ENCODE measurements at places on chromosomes 11 and 22.

DNA sequence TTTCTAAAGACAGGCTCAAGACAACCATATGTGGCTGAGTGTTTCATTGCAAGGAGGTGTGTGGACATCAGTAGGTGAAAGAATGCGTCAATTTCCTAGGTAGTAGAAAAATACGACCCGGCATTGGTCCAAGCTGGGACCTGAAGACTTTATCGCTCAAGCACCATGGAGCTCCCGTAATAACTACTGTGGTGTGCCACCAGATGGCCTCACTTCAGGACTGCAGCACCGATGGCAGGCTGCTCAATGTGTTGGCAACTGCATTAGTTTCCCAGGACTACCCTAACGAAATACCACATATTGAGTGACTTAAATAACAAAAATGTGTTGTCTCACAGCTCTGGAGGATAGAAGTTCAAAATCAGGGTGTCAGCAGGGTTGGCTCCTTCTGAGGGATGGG, 72.4 kb upstream of the FAT3 start:
- no peak for DNase-seq

DNA sequence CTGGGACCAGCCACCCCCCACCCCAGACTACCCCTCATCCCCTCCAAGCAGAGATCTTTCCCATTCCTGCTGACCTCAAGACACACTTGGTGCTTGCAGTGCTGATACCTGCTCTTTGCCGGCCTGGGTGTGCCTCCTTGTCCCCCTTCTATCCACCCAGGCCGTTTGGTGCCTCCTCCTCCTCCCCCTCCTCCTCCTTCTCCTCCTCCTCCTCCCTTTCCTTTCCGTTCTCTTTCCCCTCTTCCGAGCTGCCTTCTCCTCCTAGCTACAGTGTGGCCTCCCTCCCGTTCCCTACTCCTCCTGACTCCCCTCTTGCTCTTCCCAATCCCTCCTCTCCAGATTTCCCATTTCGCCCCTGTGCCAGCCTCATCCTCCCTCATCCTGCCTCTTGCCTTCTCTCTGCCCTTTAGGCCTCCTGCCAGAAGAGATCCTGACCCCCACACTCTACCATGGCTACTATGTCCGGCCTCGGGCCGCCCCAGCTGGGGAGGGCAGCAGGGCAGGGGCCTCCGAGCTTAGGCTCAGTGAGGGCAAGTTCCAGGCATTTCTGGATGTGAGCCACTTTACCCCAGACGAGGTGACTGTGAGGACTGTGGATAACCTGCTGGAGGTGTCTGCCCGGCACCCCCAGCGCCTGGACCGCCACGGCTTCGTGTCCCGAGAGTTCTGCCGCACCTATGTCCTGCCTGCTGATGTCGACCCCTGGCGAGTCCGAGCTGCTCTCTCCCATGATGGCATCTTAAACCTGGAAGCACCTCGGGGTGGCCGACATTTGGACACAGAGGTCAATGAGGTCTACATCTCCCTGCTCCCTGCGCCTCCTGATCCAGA, 712 bp downstream of the HSPB2 start:
- DNase-seq: no peak

DNA sequence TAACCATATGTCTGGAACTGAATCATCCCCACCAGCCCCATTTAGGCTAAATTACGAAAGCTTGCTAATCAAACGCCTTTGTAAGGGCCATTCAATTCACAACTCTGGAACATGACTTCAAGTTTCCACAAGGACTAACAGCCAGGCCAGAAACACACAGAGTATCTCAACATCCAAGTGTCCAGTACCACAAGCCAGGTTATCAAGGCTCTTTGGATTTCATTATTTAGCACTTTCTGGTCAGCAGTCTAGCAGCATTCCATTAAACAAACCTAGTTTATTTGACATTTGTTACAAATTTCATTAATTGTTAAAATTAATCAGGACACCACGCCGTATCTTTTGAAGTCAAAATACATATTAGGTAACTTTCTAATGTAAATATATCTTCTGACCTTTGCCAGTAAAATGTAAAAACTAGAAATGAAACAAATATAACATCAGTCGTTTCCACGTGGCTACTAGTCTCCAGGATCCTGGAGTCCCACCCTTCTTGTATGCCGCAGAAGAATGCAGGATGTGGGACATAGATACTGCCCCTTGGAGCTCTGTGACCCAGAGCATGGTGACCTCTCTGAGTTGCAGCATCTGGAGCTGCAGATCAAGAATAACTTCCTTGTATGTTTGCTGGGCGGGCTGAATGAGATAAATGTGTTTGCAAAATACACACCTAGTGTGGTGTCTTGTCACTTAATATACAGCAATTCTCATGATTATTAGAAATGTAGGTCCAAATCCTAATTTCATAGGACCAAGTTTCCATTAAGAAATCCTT, 64.7 kb downstream of the MPPED2 start:
- no peak for DNase-seq

- no peak for DNase-seq
These were observed 617.2 kb upstream of the CHORDC1 start for GRCh38 chr11:90840071-90840470.

GRCh38 chr22:24727218-24727851, 47.2 kb downstream of the PIWIL3 start:
- DNase-seq: no peak

- no peak for DNase-seq
These were observed 16.9 kb downstream of the CDPF1 start for GRCh38 chr22:46233231-46233630.

DNA sequence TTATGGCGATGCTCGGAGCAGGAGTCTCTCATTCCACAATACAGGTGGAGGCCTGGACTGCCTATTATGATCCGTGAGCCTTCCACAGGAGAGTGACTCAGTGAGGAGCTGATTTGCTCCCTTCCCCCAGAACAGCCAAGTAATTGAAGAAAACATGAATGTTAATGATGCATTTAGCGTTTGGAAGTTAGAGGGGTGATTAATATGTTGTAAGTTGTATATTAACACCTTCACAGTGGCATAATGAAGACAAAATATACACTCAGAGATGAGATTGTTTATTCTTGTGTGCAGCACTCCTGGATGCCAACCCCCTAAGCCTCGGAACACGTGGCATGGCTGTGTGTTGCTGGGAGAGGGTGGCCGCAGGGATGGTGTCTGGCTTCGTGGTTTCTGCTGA, 98.6 kb downstream of the GRIK4 start:
- DNase-seq: no peak

GRCh38 chr11:124646148-124646547, 23.5 kb downstream of the TBRG1 start:
- no peak for DNase-seq

GRCh38 chr11:112884012-112884767, 77.0 kb upstream of the NCAM1 start:
- no peak for DNase-seq

DNA sequence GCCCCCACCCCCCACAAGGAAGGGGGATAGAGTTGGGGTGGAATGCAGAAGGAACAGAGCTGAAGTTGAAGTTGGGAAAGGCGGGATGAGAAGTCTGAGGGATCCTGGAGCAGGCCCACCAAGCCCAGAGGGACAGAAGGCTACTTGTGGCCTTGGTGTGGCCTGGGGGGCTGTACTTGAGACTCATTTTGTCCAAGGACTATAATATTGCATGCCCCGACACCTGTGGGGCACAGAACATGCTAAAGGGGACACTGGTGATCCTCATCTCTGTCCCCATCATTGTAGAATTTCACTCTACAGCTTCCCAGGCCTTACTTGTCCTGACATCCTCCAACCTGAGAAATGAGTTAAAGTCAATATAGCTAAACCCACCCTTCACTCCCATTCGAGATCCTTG, 1.3 kb downstream of the ESAM start:
- DNase-seq: no peak

DNA sequence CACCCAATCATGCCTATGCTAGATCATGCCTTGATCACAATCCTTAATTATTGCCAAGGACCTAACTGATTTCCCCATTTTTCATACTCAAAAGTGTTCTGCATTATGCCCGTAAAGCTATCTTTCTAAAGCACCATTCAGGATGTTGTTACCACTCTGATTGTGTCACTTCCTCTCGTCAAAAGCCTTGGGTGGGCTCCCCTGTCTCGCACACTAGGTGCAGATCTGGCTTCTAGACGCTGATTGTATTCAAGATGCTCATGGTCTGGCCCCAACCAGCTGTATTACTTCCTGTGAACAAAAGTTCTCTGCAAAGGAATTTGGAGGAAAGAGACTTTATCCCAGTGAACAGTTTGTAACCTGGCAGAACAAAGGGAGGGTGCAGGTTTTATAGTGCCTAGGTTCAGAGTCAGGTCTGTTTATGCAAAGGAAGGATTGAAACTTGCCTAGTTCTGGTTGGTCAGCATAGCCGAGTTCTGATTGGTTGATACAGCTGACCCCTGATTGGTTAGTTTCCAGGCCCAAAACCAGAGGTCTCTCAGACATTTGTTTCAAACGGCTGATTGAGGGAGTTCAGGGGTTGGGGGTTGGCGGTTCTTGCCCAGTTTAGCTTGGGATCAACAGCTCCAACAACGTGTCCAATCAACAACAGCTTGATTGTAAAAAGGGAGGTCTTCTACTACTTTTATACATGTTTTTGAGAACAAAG, 25.4 kb downstream of the ATG13 start:
- DNase-seq: no peak

DNA sequence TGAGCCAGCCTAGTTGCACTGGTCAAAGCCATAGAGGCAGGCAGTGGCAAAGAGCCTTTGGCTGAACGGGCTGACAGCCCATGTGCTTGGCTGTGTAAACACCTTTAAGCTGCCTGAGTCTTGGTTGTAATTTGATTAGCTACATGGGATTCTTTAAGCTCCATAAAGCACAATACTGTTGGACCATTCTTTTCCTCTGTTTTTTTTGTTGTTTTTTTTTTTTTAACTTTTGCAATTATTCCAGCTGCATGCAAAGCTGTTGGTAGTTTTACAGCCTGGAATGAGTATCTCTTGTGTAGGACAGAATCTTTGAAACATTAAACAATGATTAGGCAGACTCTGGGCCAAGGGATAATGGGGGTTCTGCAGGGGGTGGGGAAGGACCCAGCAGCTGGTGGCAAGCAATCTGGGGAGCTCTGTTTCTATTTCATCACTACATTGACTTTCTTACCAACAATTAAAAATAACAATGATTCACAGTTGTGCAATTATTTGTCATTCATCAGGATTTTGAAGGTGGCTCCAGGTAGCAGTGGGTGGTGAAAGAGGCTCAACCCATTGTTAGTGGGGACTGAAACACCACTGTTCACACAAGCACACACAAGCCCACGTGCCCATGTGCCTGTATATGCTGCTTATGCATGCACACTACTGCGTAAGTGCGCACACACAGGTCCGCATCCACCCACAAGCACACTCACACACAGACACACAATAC, 69.5 kb upstream of the CSNK2A3 start:
- DNase-seq: no peak

- DNase-seq: no peak
These were observed 3.3 kb downstream of the BRD1 start for GRCh38 chr22:49824185-49824925.

GRCh38 chr22:35479985-35480550, 60.6 kb upstream of the RASD2 start:
- DNase-seq: peak; percentile 36

- no peak for DNase-seq
These were observed 40.4 kb upstream of the ETS1 start for GRCh38 chr11:128627666-128628324.

GRCh38 chr11:100546714-100547113, 140.4 kb upstream of the ARHGAP42 start:
- DNase-seq: no peak

DNA sequence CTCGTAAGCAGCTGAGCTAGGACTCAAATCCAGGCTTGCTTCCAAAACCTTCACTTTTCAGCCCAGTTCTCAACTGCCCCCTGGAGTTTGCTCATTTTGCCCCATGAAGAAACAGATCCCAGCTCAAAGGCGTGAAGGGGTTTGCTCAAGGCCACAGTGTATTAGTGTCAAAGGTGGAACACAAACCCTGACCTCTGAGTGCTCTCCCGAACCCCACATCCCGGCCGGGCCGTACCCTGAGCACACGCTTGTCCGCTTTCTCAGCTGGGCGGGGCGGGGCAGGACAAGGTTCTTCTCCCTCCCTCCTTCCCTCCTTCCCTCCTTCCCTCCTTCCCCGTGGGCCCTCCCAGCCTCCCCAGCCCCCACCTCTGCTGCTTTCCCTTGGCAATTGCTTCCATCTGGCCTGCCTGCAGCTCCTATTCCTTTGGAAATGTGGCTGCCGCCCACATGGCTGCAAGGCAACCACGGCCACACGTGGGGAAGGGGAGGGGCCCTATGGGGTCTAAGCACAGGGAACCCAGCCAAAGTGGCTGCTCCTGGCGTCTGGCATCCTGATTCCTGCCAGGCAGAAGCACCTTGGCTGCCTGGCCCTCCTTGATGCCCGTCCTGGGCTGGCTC, 4.1 kb downstream of the ST3GAL4 start:
- no peak for DNase-seq

DNA sequence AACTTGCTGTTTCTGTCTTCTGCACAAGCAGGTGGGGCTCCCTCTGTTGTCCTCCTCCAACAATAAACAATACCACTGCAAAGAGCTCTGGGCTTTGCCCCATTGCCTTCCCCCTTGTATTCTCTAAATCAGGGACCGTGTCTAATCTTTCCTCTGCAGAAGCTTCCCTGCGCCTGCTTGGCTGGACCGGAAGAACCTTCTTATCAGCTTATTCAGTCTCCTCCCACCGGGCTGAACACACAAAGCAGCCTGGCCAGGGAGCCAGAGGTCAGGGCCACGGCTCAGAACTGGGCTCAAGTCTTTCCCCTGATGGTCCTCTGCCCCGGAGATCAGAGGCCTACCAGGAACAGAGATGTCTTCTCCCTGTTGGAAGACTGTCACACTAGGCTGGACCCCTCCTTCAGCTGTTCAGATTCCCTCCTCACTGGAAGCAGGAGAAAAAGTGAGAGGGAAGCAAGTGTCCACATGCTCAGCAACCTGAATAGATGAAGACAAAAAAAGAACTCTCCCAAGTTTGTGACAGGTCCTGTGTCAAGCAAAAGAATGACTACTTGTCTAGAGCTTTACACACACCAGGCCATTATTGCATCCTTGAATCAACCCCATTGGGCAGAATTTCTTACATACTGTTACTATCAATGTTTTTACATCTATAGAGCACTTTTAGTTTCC, 63.7 kb downstream of the RAB30 start:
- DNase-seq: no peak

GRCh38 chr11:69114811-69115523, 40.8 kb upstream of the SMIM38 start:
- no peak for DNase-seq

DNA sequence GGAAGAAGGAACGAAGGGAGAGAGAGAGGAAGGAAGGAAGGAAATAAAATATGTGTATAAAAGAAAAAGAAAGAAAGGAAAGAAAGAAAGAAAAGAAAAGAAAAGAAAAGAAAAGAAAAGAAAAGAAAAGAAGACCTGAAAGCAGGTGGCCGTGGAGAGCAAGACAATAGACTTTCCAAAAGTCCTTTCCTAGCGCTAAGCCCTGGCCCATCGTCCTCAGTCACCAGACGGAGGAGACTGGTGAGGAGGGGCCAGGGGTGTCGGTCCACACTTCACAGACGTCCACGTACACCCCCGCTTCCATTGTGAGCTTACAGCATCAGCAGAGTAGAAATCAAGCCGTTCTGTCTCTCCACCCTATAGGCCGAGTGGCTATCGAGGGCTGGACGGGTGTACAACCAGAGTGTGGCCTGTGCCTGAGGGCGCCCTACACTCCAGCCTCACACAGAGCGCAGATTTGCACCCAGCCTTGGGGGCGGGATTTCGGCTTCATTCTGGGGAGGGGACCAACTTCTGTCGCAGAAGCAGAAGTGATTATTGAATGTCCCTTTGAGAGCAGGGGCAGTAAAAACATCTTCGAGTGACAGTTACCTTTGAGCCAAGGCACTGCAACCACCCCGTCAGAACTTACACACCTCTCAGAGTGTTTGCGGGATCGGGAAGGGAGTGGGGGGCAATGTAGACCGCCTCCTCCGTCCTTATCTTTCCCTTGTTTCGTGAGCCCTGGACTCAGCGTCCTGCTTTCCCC, 2.0 kb upstream of the BSX start:
- no peak for DNase-seq
